ENCODE measurements at places on chromosomes 7 and 10. TPM values are rescaled to one million over a fixed set of nuclear protein-coding genes. Genes with fewer than 3 reads are reported as not detected.

KRIT1 gene
- 23.9 TPM for polyA plus RNA-seq

SCART1 gene
- polyA plus RNA-seq: 1.5 TPM

PODXL gene
- 75.3 TPM for polyA plus RNA-seq

ADARB2 gene
- polyA plus RNA-seq: 0.16 TPM

TRPV5 gene
- polyA plus RNA-seq: 0.15 TPM

KLF14 gene
- 1.1 TPM for polyA plus RNA-seq

GPER1 gene
- polyA plus RNA-seq: 14.4 TPM

ERVW-1 gene
- polyA plus RNA-seq: 1.4 TPM

FBXO24 gene
- 1.0 TPM for polyA plus RNA-seq

IL6 gene
- not detected for polyA plus RNA-seq

SPDYE6 gene
- 5.3 TPM for polyA plus RNA-seq

PAPOLB gene
- 0.05 TPM for polyA plus RNA-seq

HYAL4 gene
- 0.05 TPM for polyA plus RNA-seq

PNLIPRP2 gene
- polyA plus RNA-seq: 0.25 TPM

EN2 gene
- 0.71 TPM for polyA plus RNA-seq

SSC4D gene
- 0.94 TPM for polyA plus RNA-seq

FFAR4 gene
- polyA plus RNA-seq: 0.04 TPM
